ENCODE measurements at places on chromosomes 11 and 22.

- DNase-seq = no peak
Measured at GRCh38 chr11:130118636-130119387, 40.8 kb upstream of the ST14 start.

DNA sequence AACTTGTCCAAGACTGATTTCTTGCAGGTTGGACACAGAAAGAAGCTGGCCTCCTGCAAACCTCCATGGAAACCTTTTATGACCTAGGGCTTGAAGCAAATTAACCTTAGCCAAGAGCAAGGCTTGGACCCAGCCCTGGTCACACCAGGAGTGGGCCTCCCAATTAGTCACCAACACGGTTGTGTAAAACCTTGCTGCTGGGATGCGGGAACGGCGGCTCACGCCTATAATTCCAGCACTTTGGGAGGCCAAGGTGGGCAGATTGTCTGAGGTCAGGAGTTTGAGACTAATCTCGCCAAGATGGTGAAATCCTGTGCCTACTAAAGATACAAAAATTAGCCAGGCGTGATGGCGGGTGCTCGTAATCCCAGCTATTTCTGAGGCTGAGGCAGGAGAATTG, 419.9 kb downstream of the AASDHPPT start:
- no peak for DNase-seq

DNA sequence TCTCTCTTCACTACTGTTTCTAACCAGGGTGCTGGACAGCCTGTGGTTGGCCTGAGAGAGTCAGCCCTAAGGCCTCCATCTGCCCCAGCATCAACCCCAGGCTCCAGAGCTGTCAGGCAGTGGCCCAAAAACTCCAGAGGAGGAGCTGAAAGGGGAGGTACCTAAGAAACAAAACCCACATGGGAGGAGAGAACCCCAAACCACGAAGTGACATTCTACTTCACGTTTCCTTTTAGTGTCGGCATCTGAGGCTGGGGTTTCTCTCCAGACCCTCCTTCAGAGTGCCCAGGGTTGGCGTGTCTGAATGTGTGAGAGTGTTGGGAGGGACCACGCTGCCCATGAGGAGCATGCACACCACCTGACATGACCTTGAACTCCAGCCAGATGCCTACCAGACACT, 69.8 kb upstream of the NNMT start:
- DNase-seq = no peak

DNA sequence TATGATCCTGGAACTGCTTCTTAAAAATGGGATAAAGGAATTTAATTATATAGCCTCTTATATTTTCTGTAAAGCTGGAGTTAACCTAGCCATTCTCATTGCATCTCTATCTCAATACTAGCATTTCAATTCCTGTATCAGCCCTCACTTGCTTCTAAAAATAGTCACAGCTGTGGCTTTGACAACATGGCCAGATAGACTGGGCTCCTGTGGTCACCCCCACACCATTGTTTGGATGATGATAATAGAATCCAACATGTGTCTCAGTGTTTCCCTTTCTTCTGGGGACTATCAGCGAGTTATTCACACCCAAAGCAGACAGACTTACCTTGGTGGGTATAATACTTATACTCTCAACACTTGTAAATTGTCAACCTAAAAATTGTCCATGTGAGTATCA, 6.9 kb downstream of the VWA5A start:
- no peak for DNase-seq

GRCh38 chr11:2694495-2694894, 5.3 kb downstream of the KCNQ1OT1 start:
- DNase-seq = no peak

- DNase-seq = peak; percentile 92
Measured at GRCh38 chr22:31345331-31346254, 553 bp downstream of the PATZ1 start.
